H7 (cell line): ENCODE measurements at places on chromosomes 13 and 19. TPM values are rescaled to one million over a fixed set of nuclear protein-coding genes. Genes with fewer than 3 reads are reported as not detected.

ICAM5 gene
- 0.83 and 3.7 TPM in 2 replicates for total RNA-seq

WIZ gene
- total RNA-seq: 16.1 and 17.6 TPM in 2 replicates

LTBP4 gene
- total RNA-seq: 54.6 and 83.1 TPM in 2 replicates

PPFIA3 gene
- total RNA-seq: 21.1 and 23.6 TPM in 2 replicates

ZNF69 gene
- 0.07 TPM in 1 of 2 replicates, not detected in the other for total RNA-seq

SYCN gene
- not detected in 2 replicates for total RNA-seq

ZNF682 gene
- 2.4 and 4.4 TPM in 2 replicates for total RNA-seq

ADGRE1 gene
- total RNA-seq: not detected in 2 replicates

ZNF460 gene
- 23.7 and 29.7 TPM in 2 replicates for total RNA-seq

CYP2A7 gene
- total RNA-seq: not detected in 2 replicates

PBX4 gene
- 0.94 and 2.7 TPM in 2 replicates for total RNA-seq

FCER2 gene
- total RNA-seq: not detected in 2 replicates

SBNO2 gene
- total RNA-seq: 31.4 and 41.3 TPM in 2 replicates

TPP2 gene
- total RNA-seq: 44.4 and 65.7 TPM in 2 replicates

PTBP1 gene
- 460 and 481 TPM in 2 replicates for total RNA-seq

INAFM1 gene
- 2.0 and 2.9 TPM in 2 replicates for total RNA-seq

LGI4 gene
- 2.9 and 10.4 TPM in 2 replicates for total RNA-seq

CA11 gene
- 10.8 and 24.0 TPM in 2 replicates for total RNA-seq

NPHS1 gene
- not detected in 2 replicates for total RNA-seq

SBK2 gene
- total RNA-seq: 4.0 and 4.6 TPM in 2 replicates

ZNF558 gene
- 12.8 and 16.9 TPM in 2 replicates for total RNA-seq

NAPSA gene
- total RNA-seq: 0.44 and 0.59 TPM in 2 replicates

CD37 gene
- total RNA-seq: 0.44 TPM in 1 of 2 replicates, not detected in the other

PCDH20 gene
- total RNA-seq: 0.89 and 1.4 TPM in 2 replicates

CCDC8 gene
- 39.6 and 44.3 TPM in 2 replicates for total RNA-seq

CD209 gene
- not detected in 2 replicates for total RNA-seq

SEMA6B gene
- 38.4 and 43.0 TPM in 2 replicates for total RNA-seq

ZNF350 gene
- total RNA-seq: 0.15 and 0.28 TPM in 2 replicates

LILRB2 gene
- total RNA-seq: not detected in 2 replicates

ASF1B gene
- 70.8 and 76.2 TPM in 2 replicates for total RNA-seq

ZNF726 gene
- not detected in 2 replicates for total RNA-seq

LIM2 gene
- not detected in 2 replicates for total RNA-seq

ZNF491 gene
- total RNA-seq: 0.03 TPM in 1 of 2 replicates, not detected in the other

FSTL3 gene
- 7.4 and 9.7 TPM in 2 replicates for total RNA-seq

MYO1F gene
- 3.0 and 4.5 TPM in 2 replicates for total RNA-seq
